Psoas muscle (tissue), 8 donors: ENCODE measurements at places on chromosomes 6 and 20. TPM values are rescaled to one million over a fixed set of nuclear protein-coding genes. Genes with fewer than 3 reads are reported as not detected.

BPI gene
- not detected for total RNA-seq

- no peaks in the 10 kb centered on the region for H3K4me1 ChIP-seq
- H3K36me3 ChIP-seq = no peaks in the 10 kb centered on the region
- H3K4me3 ChIP-seq = no peak overlapping the region
- H3K27me3 ChIP-seq = no peaks in the 10 kb centered on the region
- H3K27ac ChIP-seq = no peak overlapping the region
These were observed 48.6 kb upstream of the SNX9 start for GRCh38 chr6:157774153-157775135.

- no peaks in the 10 kb centered on the region for H3K4me1 ChIP-seq
- DNase-seq = no peak
- no peak overlapping the region for H3K27ac ChIP-seq
- no peaks in the 10 kb centered on the region for H3K36me3 ChIP-seq
These were observed 28.9 kb upstream of the SCGN start for GRCh38 chr6:25623065-25623464.

DNA sequence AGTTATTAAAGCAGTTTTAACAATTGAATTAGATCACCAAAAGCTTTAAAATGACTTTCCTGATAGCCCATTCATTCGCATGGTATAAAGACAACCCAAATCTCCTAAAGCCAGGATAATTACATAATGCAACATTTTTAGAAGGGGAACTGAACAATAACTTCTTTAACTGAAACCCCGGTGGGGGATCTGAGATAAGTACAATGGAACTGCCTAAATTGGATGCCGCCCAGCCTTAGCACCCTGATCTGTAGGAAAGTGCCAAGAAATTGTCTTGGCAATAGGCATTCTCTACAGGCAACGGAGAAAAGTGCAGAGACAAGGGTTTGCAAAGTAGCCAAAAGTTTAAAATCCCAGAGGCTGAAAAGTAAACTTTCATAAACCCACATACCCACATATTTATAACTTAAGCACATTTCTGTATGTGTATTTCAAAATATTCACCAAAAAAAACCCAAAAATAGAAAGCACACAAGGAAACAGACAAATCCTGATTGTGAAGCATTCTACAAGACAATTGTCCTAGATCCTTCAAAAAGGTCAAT lies 98.8 kb upstream of the BEND6 start:
- H3K4me1 ChIP-seq = peaks cover 13% of the 10 kb centered on the region
- H3K36me3 ChIP-seq = no peaks in the 10 kb centered on the region
- no peak overlapping the region for H3K4me3 ChIP-seq
- H3K27me3 ChIP-seq = no peaks in the 10 kb centered on the region

CPNE5 gene
- 0.27 TPM for total RNA-seq

TJAP1 gene
- total RNA-seq = 31.4 TPM

ZFP57 gene
- not detected for total RNA-seq

- peaks cover 72% of the 10 kb centered on the region for H3K4me1 ChIP-seq
- DNase-seq = peak; percentile 71
- H3K36me3 ChIP-seq = no peaks in the 10 kb centered on the region
- H3K4me3 ChIP-seq = peak overlapping the region; percentile 59
- peak overlapping the region; percentile 99 for H3K27ac ChIP-seq
These were observed 82.3 kb downstream of the GMPR start for GRCh38 chr6:16320533-16321340.

FLOT1 gene
- 166 TPM for total RNA-seq

- DNase-seq = no peak
- H3K4me1 ChIP-seq = peaks cover 23% of the 10 kb centered on the region
- no peaks in the 10 kb centered on the region for H3K36me3 ChIP-seq
- H3K4me3 ChIP-seq = no peak overlapping the region
- peak overlapping the region; percentile 49 for H3K27ac ChIP-seq
These were observed 394.9 kb downstream of the MAFB start for GRCh38 chr20:40294175-40294574.

GSTA5 gene
- total RNA-seq = not detected

RNF39 gene
- total RNA-seq = not detected

DNA sequence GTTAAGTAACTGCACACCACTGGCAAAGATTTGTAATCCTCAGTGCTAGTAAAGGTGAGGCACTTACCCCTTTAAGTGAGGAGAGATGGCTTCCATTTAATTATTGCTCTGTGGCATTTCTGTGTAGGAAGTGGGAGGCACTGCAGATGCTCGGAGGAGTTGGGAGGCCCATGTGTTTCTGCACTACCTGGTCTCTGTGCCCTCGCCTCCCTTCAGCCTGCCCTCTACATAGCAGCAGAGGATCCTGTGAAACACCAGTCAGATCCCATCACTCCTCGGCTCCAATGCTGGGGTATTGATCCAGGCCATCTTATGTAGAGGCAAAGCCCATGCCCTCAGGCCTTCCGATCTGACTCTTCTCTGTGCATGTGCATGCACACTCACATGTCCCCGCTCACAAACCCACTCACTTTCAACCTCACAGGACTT lies 67.0 kb downstream of the SLX4IP start:
- H3K4me1 ChIP-seq = peaks cover 20% of the 10 kb centered on the region
- no peak overlapping the region for H3K4me3 ChIP-seq
- DNase-seq = no peak

FOXA2 gene
- total RNA-seq = not detected
